ENCODE measurements at places on chromosomes 6 and 20.

GRCh38 chr20:58829531-58829941 is 21.2 kb downstream of the GNAS-AS1 start:
- DNase-seq, result no peak

- DNase-seq, result no peak
Observed at GRCh38 chr20:40992349-40993113, 36.1 kb upstream of the TOP1 start.

DNA sequence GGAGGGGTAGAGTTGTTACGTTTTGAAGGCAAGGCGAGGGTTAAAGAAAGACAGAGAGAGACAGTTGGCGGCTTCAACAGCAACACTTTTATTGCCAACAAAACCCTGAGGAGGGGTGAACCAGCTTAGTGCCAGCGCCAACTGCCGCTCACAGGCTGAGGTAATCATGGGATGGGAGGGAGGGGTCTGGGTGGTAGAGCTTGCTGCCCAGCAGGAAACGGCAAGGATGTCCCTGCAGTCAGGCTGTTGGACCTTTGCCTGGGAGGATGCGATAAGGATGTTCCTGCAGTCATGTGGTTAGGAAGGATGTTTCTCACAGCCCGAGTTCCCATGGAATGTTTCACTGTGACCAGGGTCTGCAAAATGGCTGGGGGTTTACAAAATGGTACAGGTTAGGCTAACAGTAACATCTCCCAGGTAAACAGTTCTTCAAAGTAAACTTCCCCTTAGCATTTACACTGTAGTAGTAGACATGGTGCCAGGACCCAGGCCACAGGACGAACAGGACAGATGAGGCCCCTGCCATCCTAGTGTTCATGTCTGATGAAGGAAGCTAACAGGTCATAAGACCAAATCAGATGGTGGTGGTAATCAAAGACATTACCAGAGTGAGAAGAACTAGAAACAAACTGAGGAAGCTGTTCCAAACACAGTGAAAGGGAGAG is 647.3 kb upstream of the DEFB115 start:
- no peak for DNase-seq

DNA sequence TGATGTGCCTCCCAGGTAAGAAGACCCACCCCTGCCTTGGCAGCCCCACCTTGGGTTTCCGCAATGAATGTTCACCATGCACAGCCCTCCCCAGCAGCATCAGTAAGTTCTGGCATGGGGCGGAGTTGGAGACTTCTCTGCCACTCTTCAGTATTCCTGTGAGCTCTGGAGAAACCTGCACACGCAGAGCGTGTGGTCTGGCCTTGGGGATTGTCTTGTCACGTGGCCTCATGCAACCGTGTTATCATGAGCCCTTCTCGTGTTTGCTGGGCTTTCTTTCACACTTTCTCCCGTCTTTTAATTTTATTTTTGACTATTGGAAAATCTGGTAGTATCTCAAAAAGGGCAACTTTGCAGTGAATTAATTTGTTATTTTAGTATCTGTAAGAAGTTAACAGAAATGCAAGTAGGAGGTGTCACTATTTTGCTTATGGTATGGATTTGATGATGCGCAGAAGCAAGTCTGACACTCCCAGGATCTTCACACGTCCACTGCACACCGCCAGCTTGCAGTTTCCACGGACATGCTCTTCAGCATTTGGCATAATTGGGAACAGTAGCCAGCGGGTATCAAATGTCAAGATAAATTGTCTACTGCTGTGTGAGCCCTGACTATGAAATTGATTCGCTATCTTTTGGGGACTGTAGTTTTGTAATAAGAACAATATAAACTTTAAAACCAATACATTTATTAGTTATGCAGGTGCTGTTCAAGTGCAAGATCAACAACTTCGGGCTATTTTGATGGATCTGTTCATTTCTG is 463.5 kb downstream of the QKI start:
- no peak for DNase-seq

- DNase-seq, result no peak
Observed at GRCh38 chr6:144246988-144247387, 38.1 kb upstream of the UTRN start.

- DNase-seq, result no peak
Observed at GRCh38 chr6:12608874-12609273, 107.7 kb upstream of the PHACTR1 start.
